ENCODE measurements at places on chromosomes 3 and 15.

GRCh38 chr3:193593668-193594030, 641 bp downstream of the OPA1 start:
- DNase-seq: no peak

DNA sequence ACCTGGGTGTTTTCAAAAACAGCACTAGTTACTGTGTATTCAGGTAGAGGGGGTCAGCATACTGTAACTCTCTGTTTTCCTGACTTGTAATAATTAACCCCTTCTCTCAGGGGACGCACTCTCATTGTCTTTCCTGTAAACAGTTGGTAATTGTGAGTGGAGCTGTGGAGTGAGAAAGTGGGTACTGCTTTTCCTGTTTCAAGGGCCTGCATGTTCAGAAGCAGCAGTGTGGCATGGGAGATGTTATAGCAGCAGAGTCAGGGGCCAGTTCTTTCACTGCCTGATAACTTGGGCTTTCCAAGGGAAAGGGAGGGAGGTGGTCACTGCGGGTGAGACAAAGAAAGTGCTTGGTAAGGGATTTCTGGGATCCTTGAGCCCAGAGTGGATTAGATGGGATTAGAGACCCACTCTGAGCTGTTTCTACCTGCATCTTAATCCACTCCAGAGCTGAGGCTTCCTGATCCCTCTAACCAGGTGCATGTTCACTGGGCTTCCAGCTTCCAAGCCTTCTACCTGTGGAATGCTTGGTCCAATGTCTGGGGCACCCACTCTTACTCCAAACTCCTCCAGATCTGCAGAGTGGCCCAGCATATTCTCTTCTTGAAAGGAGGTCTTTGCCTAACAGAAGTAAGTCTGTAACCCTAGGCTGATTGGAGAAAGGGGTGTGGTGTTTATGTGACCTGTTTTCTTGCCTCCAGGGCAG, 105.2 kb downstream of the RPLP1 start:
- DNase-seq: no peak

DNA sequence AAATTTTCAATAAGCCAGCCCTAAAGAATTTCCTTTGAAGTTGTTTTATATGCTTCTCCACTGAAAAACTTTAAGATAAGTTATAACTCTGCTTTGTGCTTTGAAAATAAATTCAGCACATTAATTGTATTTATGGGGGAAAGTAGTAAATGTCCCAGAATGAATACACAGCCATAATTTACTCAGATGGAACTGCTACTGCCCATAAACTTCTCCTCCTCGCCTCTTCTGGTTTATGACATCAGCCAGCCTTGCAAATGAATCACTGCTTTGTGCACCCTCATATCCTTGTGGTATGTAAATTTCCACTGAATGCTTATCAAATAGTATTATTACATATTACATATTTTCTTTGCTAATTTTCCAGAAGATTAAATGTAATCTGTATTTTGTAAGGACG, 302.0 kb downstream of the DIPK2A start:
- DNase-seq: no peak

DNA sequence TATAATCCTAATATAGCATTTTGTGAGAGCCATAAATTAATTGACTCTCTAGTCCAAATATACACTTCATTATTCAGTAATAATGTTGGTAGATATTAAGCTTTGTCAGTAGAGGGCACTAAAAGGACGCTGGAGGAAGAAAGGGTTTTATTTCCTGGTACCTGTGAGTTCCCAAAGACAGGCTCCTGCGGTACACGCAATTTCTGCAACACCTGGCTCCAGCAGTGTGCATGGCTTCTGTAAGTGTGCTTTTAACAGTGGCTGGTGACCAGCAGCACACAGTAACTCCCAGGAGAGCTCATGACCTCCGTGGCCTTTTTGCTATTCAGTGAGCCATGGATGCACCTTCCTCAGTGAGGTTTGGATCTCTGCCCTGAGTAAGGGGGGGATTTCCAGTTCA, 338.3 kb upstream of the ZNF385D start:
- no peak for DNase-seq

DNA sequence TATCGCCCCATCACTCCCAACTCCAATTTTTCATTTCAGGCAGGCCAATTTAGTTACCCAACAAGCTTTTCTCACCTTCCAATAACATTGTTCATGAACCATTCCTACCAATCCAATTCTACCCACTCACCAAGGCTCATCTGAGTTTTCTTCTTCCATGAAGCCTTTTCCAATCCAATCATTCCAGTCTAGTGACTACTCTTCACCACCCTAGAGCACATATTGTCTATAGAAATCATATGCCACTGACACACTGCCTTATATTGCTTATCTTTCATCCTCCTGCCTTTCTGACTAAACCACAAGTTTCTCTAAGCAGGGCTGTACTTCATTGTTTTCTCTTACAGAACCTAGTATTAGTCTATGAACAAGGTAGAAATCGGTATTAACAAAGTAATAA, 11.4 kb downstream of the CCDC14 start:
- no peak for DNase-seq

GRCh38 chr15:37220949-37221670, 120.8 kb upstream of the MEIS2 start:
- no peak for DNase-seq

DNA sequence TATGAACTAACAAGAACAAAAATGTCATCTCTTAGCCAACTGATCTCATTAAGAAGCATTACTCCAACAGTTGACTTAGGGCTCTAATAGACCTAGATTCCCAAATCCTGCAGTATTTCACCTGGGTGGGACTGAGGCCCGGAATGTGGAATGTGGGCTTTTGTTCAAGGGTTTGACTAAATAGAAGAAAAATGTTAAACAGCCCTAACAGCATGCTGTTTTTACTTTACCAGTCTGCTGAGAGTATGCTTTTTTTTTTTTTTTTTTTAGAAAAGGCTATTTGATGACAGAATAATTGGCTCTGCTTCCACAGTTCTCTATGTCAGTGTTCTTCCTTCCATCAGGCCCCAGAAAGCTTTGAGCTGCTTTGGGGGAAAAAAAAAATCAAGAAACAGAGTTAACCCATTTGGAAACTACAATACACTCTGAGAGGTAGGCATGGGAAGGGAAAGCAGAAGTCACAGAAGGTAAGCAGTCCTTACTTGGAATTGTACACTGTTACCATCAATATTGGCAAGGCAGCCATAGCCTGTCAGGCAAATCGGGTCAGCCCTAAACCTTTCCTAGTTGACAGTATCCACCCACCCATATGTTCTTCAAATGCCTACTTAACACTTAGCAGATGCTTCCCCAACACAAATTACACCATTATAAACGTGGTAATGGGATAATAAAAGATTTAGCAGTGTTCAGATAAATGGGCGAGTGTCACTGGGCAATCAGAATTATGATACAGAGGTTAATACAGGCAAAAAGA, 224.2 kb downstream of the CNTN3 start:
- no peak for DNase-seq

DNA sequence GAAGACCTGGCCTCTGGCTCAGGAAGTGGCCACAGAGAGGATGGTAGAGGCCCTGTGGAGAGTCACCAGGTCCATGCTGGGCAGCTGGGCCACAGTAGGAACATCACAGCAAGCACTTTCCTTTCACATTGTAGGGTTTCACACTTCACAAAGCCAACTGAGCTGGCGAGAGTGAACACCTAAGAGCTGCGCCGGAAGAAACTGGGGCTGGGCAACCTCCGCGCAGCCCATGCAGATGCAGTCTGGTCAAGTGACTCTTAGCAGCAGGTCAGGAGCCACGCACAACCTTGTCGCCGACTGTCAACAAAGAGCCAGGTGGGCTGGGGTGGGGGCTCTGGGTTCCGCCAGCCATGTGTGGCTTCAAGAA, 15.3 kb upstream of the SHISA5 start:
- no peak for DNase-seq

- DNase-seq: no peak
Measured at GRCh38 chr15:52463638-52464037, 65.0 kb downstream of the MYO5A start.

- DNase-seq: no peak
Measured at GRCh38 chr3:42511736-42512135, 9.3 kb downstream of the VIPR1 start.

GRCh38 chr3:57078635-57079473, 18.4 kb downstream of the SPATA12 start:
- DNase-seq: no peak

DNA sequence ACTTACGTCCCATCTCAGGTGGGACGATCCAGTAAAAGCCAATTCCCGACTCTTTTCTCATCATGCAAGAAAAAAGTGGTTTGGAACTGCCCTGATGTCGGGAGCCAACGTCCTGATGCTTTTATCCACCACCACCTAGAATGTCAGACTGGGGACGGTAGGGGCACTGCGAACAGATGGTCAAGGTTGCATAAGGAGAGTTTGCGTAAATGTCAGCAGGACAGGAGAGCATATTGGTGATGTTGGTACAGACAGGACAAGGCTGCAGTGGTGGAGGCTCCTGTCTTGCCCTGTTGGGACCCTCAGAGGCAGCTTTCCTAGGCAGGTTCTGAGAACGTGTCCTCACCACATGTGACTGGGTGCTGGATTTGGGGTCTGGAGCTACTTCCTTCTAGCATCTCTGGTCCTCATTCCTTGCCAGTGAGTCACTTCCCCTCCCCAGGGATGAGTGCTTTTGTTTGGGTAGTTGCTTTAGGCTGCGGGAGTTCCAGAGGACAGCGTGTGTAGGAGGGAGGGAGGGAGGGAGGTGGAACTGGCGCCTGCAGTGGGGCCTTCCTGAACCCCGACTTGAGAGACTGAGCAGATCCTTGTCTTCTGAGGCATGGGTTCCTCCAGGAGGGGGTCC, 21.0 kb downstream of the THSD4 start:
- no peak for DNase-seq

DNA sequence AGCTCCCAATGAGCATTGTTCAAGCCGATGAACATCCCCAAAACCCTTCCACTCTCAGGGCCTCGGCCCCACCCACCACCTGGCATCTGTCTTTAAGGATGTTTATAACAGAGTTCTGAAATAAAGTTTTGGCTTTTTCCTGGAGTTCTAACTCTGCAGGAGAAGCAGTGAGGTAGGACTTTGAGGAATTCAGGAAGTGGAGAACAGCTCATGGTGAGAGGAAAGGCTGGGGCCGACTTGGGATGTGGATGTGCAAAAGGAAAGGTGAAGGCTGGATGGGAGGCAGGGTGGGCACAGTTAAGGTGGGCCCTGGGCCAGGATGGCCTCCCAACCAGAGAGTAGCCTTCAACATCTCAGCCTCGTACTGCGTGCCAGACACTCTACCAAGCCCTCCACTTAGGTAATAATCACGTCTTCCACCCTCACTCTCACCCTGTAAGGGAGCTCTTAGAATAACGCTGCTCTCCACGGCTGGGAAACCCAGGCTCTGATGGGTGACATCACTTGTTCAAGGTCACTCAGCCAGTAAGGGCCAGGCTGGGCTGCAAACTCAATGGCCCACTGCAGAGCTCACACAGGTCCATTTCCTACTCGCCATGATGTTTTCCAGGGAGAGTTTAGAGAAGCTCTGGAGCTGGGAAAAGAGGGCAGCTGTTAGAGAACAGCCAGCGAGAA, 28.5 kb downstream of the LIPC start:
- no peak for DNase-seq

DNA sequence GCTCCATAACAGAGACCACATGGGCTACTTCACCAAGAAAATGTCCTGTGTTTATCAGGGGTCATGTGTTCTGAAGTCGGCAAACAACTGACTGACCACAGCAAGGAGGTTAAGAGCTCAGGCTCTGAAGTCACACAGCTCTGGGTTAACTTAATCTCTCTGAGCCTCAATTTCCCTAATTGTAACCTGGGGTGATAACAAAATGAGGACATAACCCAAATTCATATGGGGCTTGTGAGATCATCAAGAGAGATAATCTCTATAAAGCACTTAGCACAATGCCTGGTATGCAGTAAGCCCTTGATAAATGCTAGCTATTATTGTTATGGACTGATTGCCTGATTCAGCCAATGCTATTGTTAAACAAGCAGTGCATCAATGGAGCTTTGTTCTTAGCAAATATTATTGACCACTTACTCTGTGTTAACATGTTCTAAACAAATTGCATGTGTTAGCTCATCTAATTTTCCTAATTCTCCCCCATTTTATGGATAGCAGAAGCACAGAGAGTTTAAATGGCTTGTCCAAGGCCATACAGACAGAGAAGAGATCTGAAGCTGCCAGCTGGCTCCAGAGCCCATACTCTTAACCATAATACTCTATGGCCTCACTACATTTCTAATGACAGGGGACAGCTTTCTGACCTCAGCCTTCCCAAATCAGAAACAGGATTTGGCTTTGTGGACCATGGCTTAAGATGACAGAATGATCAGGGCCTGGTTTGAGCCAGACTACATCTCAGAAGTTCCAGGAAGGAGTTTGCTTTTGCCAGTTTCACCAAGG, 78.3 kb downstream of the SHQ1 start:
- no peak for DNase-seq

- no peak for DNase-seq
Measured at GRCh38 chr15:41919954-41920538, 26.2 kb upstream of the SPTBN5 start.

DNA sequence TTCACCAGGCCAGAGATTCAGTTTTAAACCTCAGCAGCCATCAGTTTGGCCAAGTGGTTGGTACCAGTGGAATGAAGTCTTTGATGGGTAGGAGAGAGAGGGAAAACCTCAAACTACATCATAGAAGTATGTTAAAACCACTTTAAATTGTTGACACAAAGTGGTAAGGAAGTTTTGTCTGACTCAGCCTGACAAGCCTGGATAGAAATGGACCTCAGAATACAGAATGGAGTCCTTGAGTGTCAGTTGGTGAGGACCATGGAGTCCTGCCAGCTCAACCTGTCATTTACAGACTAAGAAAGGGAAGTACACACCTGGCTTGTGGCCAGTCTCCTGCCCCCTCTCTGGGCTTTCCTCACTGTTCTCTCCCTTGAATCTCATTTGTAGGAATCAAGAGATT, 12.1 kb downstream of the EAF1 start:
- DNase-seq: no peak

GRCh38 chr3:85193565-85193964, 234.8 kb downstream of the CADM2 start:
- DNase-seq: no peak

- no peak for DNase-seq
Measured at GRCh38 chr3:40920041-40920440, 279.3 kb upstream of the CTNNB1 start.

DNA sequence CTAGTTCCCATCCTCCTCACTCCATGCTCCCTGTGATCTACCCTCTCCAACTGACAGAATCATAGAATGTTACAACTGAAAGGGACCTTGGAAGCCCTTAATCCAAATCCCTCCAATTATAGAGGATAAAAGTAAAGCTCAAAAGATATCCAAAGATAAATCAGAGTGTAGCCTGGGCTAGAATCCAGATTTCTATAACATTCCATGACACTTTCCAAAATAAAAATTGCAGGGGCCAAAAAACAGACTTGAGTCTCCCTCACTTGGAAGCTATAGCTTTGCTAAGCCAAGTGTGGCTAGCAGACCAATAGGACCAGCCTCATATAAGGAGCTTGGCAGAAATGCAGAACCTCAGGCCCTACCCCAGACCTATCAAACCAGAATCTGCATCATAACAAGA, 148.1 kb downstream of the NTRK3 start:
- DNase-seq: no peak

Measured in T-helper 1 cell (primary cell).